Stimulated activated CD8-positive, alpha-beta memory T cell treated with anti-CD3 and anti-CD28 coated beads, Interleukin-2, amount 100 ng/mL, for 1 hour (primary cell): ENCODE measurements at places on chromosomes 1 and 21.

DNA sequence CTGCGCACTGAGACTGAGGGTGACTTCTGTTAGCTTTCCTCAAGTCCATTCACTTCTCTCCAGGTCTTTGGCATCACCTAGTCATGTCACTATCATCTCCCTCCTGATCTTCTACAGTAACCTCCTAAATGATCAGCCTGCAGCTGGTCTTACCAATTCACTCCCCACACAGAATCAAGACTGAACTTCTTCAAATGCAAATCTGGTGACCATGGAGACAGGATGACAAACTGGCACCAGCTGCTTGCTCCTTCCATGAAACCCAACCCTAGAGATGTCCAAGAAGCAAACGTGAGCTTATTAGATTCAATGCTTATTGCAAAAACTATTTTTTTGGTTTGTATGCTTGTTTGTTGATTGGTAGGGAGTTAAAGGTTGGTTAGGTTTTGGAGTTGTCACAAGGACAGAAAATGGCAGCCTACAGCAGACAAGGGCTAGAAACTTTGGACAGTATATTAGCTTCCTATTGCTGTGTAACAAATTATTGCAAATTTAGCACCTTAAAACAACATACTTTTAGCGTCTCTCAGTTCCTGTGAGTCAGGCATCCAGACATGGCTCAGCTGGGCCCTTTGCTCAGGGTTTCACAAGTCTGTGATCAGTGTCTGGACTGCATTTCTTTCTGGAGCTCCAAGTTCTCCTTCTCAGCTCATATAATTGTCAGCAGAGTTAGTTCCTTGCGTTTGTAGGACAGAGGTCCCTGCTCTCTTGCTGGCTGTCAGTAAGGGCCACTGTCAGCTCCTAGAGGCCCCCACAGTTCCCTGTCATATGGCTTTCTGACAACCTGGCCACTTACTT is 53.3 kb upstream of the GJA8 start:
- DNase-seq: no peak

- no peak for DNase-seq
These were observed 481.1 kb upstream of the NEGR1 start for GRCh38 chr1:72763481-72763880.

GRCh38 chr1:156508955-156509234 is 8.3 kb upstream of the MEF2D start:
- DNase-seq: no peak

- no peak for DNase-seq
These were observed 18.8 kb downstream of the SZRD1 start for GRCh38 chr1:16385659-16386453.

- DNase-seq: no peak
These were observed 91.2 kb downstream of the ATP6V1G3 start for GRCh38 chr1:198449261-198449660.

- no peak for DNase-seq
These were observed 151.8 kb downstream of the TENT5C start for GRCh38 chr1:117757668-117758067.

GRCh38 chr1:9816199-9816598 is 7.6 kb downstream of the CLSTN1 start:
- DNase-seq: no peak

DNA sequence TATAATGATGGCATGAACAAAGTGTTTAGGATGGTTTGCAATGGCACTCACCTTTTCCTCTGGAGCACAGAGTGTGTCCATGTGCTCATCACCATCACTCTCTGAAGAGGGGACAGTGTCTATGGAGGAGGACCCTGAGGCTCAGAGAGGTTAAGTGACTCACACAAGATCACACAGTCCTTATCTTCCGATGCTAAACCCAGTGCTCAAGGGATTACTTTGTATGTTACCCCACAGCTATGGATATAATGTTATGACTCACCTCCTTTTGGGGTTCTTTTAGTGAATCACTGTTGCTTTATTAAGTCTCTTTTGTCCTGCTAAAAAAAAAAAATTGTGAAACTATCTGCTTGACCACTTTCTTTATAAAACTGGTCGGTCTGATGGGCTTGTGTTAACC is 67.6 kb downstream of the TENT5C start:
- DNase-seq: no peak

DNA sequence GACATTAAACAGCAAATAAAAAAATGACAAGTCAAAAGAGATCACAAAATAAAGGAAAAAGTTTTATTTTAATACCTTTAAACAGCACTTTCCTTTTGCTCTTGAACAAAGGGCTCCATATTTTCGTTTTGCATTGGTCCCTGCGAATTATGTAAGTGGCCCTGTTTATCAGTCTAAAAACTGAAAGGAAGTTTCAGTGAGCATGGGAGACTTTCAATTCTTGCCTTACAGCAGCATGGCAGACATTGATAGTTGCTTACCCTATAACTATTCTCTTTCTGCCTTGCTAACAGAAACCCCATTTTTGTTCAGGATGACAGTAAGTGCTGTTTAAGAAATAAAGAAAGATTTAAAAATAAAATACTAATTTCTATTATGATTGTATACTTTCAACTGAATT is 5.2 kb upstream of the SH3GLB1 start:
- DNase-seq: no peak

DNA sequence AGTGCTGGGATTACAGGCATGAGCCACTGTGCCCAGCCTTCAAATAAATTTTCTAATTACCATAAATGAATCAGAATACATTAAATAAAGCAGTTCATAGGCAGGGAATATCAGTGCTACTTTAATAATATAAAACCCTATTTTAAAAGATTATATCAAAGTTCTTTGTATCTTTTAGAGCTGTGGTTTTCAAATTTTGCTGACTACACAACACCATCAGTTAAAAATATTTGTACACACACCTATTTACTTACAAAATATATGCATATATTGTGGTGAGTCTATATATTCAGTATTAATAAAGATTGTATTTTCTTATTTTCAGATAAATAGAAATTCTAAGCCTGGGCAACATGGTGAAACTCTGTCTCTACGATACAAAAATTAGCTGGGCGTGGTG is 18.7 kb downstream of the B3GALNT2 start:
- DNase-seq: no peak

GRCh38 chr1:74508449-74508848 is 4.0 kb downstream of the LRRC53 start:
- no peak for DNase-seq

DNA sequence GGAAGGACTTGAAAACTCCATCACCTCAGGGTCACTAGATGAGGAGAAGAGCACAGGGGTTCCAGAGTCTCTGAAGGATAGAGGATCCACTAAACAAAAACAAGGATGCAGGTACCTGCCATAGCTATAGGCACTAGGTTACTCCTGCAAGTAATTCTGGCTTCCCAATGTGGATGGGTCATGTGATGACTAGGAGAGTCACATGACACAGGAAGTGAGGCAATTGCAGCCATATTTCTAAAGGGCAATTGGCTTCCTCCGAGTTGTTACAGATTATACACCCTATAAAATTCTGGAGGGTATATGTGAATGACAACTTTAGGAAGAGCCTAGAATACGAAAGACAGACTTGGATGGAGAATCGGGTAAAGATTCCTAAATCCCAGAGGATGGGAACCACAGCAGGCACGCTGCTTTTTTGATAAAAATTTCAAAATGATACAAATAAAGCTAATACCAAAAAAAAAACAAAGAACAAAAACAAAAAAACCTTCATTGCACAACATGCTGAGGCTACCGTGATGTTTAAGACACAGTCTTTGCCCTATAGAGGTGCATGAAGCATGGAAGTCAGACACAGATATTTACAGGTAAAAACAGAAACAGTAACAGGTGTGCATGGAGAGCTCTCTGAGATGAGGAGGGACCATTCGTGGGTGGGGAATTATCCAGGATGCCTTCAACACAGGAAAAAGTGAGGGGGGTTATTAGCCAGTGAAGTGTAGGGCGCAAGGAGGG is 10.5 kb downstream of the MTX1 start:
- DNase-seq: no peak

DNA sequence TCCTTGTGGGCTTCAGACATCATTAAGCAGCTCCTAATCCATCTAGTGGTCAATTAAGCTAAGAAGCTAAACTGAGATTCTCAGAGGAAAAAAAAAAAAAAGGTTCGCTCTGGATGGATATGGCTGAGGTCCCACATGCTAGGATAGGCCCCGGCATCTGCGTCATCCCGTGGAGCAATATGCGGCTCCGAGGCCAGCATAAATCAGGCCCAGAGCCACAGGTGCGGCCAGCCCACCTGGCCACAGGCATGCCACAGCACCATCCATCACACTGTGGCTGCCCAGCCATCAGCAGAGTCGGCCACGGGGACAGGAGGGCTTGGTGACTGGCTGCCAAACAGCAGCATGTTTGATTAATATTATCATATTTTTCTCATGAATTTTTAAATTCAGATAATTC is 106.9 kb upstream of the TIAM1 start:
- DNase-seq: no peak

- DNase-seq: no peak
These were observed 54.7 kb downstream of the CD2 start for GRCh38 chr1:116808848-116809508.

GRCh38 chr1:116415699-116416533 is 42.9 kb downstream of the ATP1A1 start:
- DNase-seq: no peak

GRCh38 chr1:89489047-89489729 is 35.4 kb upstream of the LRRC8B start:
- no peak for DNase-seq

- DNase-seq: no peak
These were observed 111.3 kb upstream of the PALMD start for GRCh38 chr1:99534638-99534930.

- DNase-seq: no peak
These were observed 60.0 kb downstream of the TNFSF18 start for GRCh38 chr1:172990598-172991215.

DNA sequence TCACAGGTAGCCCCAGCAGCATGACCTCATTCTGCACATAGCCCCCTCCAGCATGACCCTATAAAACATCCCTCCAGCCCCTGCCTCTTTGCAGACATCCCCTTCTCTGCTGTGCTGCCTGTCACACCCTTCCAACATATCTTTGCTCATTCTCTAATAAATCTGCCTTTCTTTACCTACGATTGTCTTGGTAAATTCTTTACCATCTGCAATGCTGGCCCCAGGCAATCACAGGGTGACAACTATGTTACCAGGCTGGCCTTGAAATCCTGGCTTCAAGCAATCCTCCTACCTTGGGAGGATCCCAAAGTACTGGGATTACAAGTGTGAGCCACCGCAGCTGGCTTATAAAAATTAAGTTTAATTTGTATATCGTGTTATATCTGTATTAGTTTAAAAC is 134.5 kb downstream of the VAV3 start:
- DNase-seq: no peak

GRCh38 chr1:54137534-54138061 is 15.2 kb downstream of the CDCP2 start:
- no peak for DNase-seq

DNA sequence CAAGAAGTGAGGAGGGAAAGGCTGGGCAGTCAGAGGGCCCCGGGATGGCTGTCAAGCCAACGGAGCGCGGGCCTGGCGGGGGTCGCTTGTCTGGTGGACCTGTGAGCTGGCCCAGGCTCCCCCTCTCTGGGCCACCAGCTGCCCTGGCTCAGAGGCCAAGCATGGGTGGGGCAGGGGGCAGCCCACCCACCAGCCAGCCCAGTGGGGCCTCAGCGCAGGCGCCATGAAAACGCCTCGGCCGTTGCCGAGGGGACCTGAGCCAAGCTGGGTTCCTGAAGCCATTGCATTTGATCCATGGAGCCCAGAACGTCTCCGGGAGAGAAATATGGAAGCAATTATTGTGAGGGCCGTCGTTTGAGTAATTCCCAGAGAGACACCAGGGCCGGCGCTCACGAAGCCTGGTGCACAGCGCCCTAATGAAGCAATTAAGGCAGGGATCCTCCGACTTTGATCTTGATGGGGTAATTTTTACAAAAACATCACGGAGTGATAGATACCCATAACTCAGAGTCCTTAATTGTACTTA is 90.5 kb upstream of the TTC34 start:
- no peak for DNase-seq

DNA sequence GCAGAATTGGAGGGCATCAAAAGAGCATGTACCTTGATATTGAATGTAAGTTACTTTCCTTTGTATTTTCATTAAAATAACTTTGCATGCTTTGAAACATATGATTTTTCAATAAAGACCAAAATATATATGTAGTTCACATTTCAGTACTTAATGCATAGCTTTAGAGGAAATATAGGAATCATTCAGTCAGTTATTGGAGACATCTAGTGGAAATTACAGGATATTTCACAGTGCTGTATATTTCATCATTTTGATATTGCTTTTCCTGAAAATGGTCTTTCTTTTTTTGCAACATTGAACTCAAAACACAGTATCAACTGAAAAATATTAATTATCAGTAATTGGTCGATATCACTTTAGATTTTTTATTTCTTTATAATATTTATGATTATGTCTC is 375.8 kb downstream of the NCAM2 start:
- no peak for DNase-seq

DNA sequence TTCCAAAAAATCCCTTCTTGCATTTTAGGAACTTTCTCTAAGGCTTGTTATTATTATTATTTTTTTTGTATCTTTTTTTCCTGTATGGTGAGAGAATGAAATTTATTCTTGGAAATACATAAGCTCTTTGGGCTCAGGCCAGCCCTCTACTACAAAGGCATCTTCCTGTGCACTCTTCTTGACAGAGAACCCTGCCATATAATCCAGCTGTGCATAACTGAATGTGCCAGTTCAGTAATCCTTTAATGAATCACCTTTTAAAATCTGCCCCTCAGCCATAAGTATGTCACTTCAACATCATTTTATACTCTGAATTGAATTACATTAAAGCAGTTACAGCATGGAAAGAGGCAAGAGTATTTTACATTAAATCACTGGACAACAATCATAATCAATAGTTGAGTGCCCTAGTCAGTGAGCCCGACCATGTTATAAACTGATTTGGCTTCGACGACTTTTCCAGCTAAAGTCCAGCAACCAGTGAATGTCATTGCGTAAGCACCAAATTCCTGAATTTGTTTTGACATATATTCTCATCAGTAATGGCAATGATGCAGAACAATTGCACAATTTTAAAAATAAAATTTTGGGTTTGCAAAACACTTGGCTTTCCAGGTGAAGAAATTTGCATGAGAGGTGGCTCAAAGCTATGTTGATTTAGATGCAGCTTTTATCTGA is 59.2 kb upstream of the KCNK2 start:
- no peak for DNase-seq

DNA sequence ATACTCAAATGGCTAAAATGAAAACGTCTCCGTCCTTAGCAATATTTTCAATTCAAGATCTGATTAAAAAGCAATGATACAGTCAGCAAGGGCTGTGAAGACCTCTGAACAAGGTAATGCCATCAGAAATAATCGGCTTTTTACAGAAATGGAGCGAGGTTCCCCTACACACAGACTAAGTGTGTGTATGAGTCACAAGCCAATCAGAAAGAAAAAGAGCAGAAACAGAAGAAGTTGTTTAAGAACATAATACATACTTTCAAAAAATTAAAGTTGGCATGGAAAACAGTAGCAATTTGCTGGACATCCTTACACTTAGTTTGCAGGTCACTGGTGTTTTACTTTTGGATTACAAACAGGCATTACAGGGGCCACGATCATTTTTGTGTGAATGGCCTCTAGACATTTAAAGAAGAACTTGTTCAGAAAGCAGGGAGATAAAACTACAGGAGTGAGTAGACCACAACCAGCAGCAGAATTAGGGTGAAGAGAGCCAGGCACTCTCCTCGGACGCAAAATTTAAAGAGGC is 350.0 kb upstream of the RUNX1 start:
- DNase-seq: no peak

GRCh38 chr1:83090195-83090594 is 908.7 kb downstream of the TTLL7 start:
- DNase-seq: no peak
